ENCODE measurements at places on chromosomes 2 and 18.

DNA sequence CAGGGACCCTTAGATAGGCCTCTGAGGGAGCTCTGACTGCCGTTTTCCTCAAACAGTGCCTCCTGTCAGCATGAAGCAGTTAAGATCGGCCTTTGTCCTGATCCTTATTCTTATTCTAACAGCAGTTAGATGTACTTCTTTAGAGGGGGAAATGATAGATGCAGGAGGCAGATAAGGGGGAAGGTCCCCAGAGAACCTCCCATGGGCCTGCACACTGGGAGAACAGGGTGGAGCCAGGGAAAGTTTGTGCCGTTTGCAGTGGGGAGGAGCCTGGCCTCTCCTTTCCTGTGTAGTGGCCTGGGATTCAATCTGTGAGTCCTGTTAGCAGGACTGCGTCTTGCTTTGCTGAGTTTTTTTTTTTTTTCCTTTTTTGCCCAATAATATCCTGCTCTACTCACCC is 7.9 kb upstream of the INPP4A start:
- no peak for DNase-seq

- DNase-seq = no peak
Measured at GRCh38 chr2:225994748-225995405, 595.4 kb downstream of the NYAP2 start.

DNA sequence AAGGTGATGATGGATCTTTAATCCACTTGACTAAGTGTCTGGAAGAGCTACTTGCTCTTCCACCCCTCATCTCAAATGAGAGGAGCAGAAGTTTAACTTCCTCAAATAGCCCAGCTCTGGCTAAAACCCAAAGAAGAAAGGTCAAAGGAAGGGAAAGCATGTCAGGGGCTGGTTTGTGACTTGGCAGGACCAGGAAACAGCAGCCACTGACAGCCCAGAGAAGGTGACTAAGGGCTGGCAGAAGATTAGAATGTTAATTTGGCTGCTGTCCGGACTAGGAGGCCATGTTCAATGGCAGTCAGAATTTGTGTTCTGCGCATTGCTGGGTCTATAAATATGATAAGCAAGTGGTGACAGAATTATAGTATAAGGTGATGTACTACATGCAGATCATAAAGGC is 386.2 kb downstream of the SETBP1 start:
- no peak for DNase-seq

DNA sequence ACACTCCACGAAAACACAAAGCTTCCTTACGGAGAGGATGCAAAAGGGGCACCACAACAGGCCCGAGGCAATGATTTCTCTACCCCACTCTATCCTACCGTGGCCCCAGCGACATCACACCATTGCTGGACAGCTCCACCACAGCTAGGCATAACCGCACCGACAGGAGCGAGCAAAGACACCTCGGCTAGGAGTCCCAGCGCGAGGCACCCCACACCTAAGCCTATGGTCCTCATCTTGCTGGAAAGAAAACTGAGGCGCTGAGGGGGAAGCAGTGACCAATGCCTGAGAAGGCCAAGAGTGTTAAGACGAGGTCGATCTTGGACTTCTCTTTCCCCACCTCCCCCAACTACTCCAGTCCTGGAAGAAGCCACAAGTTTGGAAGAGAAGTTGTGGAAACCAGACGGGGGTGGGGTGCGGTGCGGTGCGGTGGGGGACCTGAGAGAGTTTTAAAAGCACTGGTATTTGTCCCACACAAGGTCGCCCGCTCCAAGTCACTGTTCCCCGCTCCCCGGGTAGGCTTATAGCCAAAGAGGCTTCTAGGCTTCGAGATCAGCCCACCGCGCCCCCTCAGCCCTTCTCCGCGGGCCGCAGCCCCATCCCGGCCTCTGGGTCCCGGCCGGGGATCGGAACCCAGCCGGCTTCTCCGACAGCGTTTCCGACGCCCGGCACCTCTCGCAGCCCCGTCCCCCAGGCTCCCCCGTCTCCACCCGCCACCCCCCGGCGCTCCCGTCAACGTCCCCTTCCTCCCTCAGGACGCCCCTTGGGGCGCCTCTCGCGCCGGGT is 766 bp downstream of the PDE6D start:
- DNase-seq = no peak

- DNase-seq = peak; percentile 1
Measured at GRCh38 chr2:112138159-112139032, at the start of gene FBLN7. Gene FBLN7, plus strand, starts transcription at chr2:112138385. Its CDS starts 271 bp downstream, at chr2:112138656.

- no peak for DNase-seq
Measured at GRCh38 chr18:8249811-8250210, 359.4 kb upstream of the RAB12 start.

DNA sequence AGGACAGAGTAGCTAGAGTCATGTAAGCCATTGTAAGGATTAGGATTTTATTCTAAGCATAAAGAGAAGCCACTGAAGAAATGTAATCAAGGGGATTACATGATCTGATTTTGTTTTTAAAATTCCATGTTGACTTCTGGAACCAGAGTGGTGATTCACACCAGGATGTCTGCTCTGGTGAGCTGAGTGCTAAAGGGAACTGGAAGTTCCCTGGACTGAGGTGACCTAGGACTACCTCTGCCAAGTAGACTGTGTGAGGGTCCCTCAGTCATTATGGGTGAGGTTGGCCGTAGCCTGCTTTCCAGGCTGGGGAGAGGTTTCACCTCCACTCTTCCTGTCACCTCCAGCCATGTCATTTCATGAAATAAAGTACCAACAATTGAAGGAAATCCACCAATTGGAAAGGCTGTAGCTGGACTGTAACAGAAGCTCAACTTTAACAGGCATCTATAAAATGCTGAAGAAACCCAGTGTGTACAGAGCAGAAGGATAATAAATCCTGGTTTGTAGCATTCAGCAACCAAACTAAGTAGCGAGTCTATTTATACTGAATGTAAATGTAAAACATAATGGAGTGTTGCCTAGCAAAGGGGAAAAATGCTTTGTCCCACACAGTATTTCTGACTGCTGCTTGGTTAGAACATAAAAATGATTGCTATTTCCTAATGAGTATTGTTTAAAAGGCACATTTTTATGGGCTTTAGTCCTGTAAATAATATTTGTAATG is 507.4 kb upstream of the PKDCC start:
- DNase-seq = no peak

DNA sequence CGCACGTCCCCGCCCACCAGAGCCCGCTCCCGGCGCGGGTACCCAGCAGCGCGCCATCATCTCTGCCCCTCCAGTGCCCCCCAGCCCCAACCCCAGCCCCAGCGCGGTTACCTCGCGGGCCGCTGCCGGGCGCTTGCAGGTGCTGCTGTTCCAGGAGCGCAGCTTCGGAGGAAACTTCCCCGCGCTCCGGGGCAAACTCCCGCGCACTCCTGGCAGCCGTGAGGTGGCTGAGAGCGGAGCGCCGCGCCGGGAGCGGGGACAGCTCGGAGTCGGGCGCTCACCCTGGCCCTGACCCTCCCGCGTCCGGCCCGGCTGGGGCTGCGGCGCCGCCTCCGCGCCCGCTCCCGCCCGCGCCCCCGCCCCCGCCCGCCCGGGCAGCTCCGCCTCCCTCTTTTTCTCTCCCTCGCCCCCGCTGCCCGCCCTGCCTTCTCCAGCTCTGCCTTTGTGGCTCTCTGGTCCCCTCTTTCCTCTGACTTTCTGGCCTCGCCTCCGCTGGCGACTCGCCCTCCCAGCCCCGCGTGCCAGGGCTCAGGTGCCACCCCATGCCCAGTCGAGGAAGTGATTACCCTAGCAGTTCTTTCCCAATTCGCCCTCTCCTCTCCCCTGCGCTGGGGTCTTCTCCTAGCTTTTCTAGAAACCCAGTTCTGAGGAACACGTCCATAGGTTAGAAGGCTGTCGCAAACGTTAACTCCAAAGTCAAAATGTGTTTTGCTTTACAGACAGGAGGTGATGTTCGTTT is at the start of gene CHST9:
Gene CHST9, minus strand, starts transcription at position 284 of the 739 bp plus-strand sequence. CDS start 42,499 bp downstream, outside the sequence.
- no peak for DNase-seq

GRCh38 chr2:34652636-34653035 is 1053.5 kb upstream of the FAM98A start:
- no peak for DNase-seq

- DNase-seq = no peak
Measured at GRCh38 chr2:170533156-170533555, 182.0 kb upstream of the SP5 start.

- DNase-seq = no peak
Measured at GRCh38 chr18:5097116-5097703, 99.8 kb downstream of the AKAIN1 start.

Data from SHP77 treated with DMSO at 0.1 percent for 48 hours (cell line).